ENCODE measurements at places on chromosomes 7 and 10. TPM values are rescaled to one million over a fixed set of nuclear protein-coding genes. Genes with fewer than 3 reads are reported as not detected.

TRRAP gene
- total RNA-seq, result 53.5 TPM

NACAD gene
- 3.5 TPM for total RNA-seq

EN2 gene
- total RNA-seq, result 2.1 TPM

WAPL gene
- total RNA-seq, result 41.8 TPM

UTF1 gene
- total RNA-seq, result 0.38 TPM

TMEM213 gene
- total RNA-seq, result not detected

HYAL4 gene
- 3.1 TPM for total RNA-seq

AKR1C4 gene
- total RNA-seq, result not detected

DNA sequence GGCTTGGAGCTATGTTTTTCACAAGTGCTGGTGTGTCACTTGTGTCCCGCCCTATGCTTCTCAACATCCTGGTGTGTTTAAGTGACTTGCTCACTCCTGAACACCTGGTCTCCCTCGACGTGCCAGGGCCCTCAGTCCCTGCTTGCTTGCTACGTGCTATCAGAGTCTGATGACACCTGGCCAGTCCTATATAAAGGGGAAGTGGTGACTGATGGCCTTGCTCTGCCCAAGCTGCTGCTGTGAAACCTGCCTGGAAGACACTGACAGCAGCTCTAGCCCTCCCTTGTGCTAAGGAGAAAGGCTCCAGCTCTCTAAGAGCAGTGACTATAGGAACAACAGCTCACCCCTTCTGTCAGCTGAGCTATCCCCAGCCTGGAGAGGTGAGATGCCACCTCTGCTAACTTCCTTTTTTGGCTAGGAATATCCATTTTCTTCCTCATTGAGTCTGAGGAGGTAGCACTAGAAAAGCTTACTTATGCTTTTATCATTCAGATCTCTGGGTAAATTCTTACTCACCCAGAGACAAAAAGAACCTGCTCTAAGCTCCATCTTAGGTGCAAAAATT is 77.2 kb upstream of the PLXNA4 start:
- DNase-seq, result no peak

DNA sequence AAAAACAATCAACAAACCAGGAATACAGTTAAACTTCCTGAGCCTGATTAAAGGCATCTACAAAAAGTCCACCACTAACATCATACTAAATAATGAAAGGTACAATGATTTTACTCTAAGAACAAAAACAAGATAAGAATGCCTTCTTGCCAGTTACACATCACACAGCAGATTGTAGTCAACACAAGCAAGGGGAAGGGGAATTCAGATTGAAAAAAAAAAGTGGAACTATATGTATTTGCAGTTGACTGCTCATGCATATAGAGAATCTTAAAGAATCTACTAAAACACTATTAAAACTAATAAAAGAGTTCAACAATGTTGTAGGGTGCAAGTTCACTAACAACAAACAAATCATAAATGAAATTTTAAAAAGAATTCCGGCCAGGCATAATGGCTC is 28.5 kb downstream of the ZNF33B start:
- no peak for DNase-seq

DNA sequence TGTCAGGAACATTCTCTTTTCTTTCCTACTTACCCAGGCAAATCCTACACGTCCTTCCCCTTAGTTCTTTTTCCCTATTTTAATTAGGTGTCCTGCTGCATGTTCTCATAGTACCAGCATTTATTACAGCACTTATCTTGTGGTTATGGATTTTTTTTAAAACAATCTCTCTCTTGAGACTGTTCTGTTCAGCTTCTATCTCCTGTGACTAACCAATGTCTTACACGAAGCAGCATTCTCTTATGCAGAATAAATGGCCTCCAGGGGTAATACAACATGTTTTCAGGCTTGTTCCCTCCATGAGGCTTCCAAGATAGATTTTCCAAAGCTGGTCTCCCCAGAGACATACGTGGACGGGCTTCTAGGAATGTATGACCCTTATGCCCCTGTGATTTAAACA is 1096.1 kb upstream of the CELF2 start:
- DNase-seq, result no peak

DNA sequence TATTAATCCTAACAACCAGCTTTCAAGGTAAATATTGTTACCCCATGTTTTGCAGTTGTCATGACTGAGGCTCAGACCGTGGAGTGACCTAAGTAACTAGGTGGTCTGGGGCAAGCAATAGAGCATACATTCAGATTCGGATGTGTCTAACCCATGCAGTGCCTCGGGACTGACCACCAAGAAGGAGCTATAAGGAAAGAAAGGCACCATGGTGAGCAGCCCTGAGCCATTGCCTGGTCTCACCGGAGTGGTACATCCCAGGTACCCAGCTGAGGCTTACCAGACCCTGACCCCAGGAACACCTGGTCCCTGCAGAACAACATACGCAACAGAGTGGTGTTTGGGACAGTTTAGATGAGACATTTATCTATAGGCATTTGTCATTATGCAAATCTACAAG is 175.5 kb upstream of the ZMIZ1 start:
- no peak for DNase-seq

DNA sequence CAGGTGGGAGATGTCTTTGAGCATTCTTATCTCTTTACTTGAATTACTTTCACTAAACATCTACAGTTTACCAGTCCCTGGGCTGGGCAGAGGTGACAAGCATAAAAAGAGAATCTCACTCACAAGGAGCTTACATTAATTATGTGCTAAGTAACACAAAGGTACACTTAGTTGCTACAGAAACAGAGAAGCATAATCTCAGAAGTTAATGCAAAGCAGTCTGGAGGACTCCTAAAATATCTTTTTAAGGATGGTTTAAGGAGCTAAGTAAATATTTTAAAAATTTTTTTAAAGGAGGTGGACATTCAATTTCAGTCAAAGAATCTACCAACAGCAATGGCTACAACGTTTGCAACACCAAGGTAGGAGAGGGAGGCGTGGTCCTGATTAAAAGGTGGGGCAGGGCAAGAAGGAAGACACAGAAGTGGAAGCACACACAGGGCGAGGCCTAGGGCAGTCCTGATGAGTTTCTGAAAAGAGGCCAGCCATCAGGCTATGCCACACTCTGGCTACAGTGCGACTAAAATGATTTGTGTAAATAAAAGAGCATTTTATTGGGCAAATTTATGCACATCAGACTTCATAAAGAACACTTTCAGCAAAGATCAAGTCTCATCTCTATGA is 5.3 kb downstream of the LARP4B start:
- DNase-seq, result no peak

DNA sequence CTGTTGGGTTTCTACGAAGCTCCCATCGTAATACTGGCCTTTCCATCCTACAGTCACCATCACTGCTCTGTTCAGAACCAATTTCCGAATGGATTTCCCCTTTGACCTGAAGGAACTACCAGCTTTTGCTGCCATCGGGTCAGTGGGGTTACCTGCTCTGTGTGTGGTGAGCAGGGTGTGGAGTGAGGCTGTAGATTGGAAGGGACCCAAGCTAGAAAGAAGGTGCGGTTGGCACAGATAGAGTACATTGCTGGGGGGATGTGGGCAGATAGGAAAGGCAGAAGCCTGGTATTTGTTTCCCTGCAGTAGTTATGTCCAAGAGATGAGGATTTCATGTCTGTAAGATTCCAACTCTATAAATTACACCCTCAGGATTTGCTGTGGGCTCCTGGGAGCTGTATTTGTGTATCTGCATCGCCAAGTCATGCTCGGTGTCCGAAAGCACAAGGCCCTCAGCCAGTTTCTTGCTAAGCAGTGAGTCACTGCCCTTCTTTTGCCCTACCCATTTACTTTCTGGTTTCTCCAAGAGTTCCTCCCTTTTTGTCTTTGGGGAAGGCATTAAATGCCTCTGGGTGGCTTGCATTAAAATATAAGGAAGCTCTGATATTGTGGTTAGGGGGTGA is 15.4 kb downstream of the CLCN1 start:
- DNase-seq, result no peak

GRCh38 chr7:116798232-116798631 is 64.2 kb upstream of the CAPZA2 start:
- DNase-seq, result no peak

DNA sequence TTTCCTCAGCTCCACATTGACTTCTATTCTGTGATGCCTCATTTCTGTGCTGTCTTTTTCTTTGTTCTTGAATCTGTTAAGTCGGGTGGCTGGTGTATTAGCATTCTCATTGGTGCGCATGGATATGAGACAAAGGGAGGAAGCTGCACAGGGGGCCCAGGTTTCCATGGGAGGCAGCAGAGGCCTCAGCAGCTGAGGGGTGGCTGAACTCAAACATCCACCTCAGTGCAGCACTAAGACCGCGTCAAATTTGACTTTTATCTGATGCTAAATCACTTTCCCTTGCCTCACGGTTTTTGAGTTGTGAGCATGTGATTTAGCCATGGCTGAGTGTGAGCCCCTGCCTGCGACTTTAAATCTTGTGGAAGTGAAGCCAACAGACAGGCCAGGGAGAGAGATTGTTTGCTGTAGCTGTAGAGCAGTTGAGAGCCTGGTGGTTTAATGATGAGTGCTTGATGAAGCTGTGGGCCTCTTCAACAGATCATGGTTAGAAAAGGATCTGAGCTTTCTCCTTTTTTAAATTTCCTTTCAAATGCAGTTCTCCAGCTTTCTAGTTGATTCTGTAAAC is 193.3 kb upstream of the ZNF804B start:
- no peak for DNase-seq

GRCh38 chr10:78804411-78805032 is 264.2 kb upstream of the ZMIZ1 start:
- no peak for DNase-seq

DNA sequence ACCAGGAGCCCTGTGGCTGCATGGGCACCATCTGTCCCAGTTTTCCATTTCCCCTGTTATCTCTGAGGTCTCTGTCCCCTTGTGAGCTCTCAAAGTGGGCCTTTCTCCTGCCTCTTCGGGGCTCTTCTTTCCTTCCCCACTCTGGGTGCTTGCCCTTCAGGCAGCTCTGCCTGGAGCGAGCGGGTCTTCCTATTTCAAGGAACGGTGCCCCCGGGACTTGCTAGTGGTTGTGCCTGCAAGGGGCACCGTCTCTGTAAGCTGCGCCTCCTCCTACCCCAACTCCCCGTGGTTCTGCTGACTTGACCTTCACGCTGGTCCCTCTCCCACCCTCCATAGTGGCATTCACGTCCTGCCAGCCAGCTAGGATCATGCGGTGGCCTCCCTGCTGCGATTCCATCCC is 110.1 kb downstream of the DOCK1 start:
- DNase-seq, result no peak

GRCh38 chr10:110481919-110482318 is 15.8 kb upstream of the DUSP5 start:
- no peak for DNase-seq
